ENCODE measurements at places on chromosomes 2 and 18. TPM values are rescaled to one million over a fixed set of nuclear protein-coding genes. Genes with fewer than 3 reads are reported as not detected.

SPR gene
- 53.4 TPM for total RNA-seq

KCNG2 gene
- total RNA-seq = 1.6 TPM

NEDD4L gene
- total RNA-seq = 162 TPM

VSNL1 gene
- total RNA-seq = 0.80 TPM

FRZB gene
- total RNA-seq = 12.0 TPM

AQP12B gene
- not detected for total RNA-seq

IL18R1 gene
- 7.7 TPM for total RNA-seq

NOSTRIN gene
- 35.9 TPM for total RNA-seq

UGT1A1 gene
- total RNA-seq = not detected

NCKAP5 gene
- total RNA-seq = 1.1 TPM
